ENCODE measurements at places on chromosomes 16 and 17.
A peak's percentile ranks its signal among the peaks of the same experiment; 100 is the strongest.

DNA sequence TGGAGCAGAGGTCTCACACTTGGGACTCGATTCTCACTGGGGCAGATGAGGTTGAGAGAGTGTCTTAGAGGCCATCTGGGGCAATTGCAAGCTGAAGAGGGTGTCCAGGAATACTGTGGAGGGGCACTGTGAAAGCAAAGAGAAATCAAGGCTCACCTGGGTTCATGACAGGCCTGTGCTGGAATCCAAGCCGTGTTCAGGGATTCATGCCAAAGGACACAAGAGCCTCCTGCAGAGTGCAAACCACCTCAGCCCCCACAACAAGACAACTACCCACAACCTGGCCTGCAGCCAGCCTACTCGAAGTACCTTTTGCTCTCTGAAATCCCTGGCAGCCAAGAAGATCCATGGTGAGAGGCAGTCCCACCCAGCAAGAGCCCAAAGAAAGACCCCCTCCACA, 2334.2 kb downstream of the TP53TG3F start:
- no peak for DNase-seq

DNA sequence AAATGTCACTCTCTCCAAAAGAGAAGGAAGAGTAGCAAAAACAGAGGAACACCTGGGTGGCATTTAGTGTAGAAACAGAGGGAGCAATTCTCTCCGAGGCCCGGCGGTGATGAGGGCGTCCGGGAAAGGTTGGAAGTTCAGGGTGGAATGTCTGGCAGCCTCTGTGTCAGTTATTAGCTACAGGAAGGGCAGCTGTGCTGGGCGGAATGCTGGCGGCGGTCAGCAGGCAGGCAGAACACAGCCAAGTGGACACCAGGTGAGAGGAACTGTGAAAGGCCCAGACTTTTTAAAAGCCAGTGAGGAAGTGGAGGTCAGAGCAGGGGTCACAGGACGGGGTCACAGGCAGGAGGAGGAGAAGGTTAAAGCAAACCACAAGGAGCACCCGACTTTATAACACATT, 238.1 kb downstream of the NTN1 start:
- no peak for DNase-seq

DNA sequence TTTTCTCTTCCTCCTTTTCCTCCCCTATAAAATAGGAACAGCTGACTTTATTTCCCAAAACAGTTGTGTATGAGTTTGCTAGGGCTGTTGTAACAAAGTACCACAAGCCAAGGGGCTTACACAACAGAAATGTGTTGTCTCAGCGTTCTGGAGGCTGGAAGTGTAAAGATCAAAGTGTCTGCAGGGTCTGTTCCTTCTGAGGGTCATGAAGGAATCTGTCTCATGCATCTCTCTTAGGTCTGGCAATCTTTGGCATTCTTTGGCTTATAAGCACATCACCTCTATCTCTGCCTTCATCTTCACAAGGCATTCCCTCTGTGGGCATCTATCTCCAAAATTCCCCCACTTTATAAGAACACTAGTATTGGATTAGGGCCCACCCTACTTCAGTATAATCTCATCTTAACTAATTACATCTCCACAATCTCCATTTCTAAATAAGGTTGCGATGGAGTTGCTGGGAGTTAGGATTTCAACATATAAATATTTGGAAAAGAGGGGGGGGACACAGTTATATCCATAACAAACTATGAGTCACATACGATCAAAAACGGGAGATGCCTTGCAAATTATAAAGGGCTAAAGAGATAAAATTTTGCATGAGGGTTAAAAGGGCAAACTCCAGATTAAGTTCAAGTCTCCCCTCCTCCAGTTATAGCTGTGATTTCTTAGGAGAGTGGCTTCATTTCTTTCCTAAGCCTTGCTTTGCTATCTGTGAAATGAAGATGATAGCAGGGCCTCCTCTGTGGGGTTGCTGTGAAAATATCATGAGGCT, 109.7 kb downstream of the VAT1L start:
- no peak for DNase-seq

DNA sequence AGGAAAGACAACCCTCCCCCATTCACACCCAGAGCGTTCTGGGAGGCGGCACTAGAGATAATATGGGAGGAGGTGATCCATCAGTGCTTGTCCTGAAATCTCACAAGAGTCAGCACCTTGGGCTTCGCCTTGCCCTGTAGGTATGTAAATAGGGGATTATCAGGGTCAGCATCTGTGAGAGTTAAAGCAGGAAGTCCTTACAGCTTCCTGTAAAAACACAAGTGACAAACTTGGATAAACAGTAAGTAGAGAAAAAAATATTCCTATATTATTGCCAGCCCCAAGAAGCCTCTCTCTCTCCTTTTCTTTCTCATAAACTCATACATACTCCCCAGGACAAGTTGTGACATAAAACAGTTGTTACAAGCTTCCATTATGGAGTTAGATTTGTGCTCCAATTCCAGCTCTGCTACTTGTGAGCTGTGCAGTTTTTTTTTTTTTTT, 187.7 kb downstream of the MAF start:
- DNase-seq, result no peak

DNA sequence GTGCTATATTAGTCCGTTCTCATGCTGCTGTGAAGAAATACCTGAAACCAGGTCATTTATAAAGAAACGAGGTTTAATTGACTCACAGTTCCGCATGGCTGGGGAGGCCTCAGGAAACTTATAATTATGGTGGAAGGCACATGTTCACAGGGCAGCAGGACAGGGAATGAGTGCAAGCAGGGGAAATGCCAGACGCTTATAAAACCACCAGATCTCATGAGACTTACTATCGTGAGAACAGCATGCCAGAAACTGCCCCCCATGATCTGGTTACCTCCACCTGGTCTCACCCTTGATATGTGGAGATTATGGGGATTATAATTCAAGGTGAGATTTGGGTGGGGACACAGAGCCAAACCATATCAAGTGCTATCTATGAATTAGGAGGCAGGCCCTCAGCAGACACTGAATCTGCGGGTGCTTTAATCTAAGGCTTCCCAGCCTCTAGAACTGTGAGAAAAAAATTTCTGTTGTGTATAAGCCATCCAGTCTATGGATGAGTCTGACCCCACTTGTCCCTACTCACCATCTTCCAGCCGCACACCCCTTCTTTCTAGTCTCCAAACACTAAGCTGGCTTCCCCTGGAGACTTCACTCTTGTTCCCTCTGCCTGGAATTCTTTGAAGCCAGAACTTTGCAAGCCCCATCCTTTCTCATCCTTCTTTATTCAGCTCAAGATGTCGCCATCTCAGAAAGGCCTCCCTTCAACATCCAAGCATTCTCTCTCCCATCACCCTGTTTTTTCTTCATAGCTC, 772 bp upstream of the NUP93 start:
- peak; percentile 41 for DNase-seq

All from fibroblast of mammary gland (primary cell).